Stimulated activated CD8-positive, alpha-beta memory T cell treated with anti-CD3 and anti-CD28 coated beads, Interleukin-7, amount 100 ng/mL, for 1 hour (primary cell): ENCODE measurements at places on chromosomes 7 and 10.
A peak's percentile ranks its signal among the peaks of the same experiment; 100 is the strongest.

GRCh38 chr10:14822879-14823755 lies 14.7 kb downstream of the CDNF start:
- DNase-seq = no peak

DNA sequence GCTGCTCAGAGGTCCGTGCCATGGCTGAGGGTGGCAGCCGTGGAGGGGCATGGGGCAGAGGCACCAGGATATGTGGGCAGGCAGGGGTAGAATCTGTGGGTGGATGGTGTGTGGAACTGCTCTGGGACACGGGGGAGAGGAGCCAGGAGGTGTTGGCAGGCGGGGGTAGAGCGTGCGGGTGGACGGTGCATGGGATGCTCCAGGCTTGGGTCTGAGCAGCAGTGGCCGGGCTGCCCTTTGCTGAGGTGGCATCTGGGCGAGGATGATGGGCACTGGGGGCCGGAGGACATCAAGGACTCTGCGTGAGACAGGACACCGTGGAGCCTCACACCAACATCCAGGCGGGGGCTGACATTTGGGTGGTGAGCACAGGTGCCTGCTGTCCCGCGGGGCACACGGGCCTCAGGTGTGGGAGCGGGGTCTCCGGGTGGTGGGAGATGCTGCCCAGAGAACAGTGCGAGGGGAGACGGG lies 46.2 kb downstream of the JAKMIP3 start:
- no peak for DNase-seq

DNA sequence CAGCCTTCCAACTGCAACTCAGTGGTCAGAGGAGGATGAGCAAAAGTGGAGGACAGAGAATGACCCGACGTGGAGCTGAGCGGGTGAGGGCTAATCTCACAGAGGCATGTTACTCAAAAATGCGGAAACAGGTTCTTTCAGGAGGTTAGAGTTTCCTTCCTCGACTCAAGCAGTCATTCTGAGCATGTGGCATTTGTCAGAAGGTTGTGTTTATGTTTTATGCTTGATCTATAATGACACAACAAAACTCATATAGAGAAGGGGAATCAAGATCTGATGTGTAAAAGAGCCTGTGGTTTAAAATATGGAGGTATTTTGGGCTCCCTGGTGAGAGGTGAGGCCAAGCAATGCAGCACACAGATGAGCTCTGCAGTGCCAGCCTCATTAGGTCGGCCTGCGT lies 311.4 kb downstream of the ADARB2 start:
- DNase-seq = no peak

- DNase-seq = no peak
These were observed 35.1 kb upstream of the DNAJB6 start for GRCh38 chr7:157301610-157302120.

DNA sequence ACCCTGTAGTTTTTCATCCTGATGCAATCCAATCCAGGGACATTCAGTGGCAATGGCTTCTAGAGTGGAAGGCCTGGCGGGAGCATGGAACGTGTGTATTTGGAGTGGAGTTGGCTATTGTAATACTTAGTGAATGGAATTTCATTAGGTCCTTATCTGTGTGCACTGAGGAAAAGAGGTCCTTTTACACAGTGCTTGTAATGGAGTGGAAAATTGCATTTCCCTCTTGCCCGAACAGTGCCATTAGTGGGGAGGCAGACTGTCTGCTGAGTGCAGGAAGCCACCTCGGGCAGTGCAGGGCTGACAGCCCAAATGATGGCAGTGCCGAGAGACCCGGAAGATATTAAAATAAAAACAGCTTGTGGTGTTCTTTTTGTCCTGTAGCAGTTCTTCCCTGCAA lies 786.6 kb downstream of the LRMDA start:
- DNase-seq = no peak

DNA sequence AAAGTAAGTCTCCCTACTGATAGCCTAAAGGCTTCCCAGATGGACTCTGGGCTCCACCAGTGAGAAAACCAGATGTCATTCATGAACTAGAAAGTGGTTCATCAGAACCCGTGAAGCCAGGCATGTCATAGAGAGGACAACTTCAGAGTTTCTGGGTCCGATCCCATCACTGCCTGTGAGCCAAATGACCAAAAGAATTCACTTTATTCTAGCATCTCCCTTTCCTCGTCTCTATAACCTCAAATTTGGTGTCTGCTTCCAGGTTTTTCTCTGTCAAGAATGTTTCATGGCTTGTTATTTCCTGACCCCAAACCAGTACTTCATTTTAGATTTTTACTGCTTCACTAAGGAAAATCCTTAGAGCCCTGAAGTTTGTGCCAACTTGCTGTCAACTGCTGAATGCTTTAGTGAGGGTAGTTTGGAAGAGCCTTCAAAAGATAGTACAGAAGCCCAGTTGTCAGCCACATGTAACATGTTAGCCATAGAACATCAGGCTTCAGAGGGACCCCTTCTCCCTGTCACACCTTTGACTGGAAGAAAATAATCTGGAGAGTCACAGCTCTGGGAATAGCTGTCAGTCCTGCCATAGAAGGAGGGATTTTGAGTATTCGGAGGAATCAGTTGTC lies 34.0 kb downstream of the ITGB8 start:
- no peak for DNase-seq

DNA sequence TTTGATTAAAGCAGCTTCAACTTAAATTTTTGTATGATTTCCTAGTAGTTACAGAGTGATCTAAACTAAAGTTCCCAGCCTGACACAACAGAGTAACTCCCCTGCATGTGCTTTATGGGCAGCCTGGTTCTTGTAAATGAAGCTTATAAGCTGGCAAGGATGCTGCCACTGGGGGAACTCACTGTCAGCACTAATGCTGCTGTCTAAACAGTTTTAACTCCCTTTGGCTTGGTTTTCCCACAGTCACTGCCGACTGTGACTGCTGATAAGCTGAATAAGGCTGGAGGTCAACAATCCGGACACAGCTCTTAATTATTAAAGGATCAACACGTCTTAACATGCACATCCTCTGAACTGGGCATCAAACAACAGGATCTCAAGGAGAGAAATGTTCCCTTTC lies 130.1 kb downstream of the OTUD1 start:
- no peak for DNase-seq

DNA sequence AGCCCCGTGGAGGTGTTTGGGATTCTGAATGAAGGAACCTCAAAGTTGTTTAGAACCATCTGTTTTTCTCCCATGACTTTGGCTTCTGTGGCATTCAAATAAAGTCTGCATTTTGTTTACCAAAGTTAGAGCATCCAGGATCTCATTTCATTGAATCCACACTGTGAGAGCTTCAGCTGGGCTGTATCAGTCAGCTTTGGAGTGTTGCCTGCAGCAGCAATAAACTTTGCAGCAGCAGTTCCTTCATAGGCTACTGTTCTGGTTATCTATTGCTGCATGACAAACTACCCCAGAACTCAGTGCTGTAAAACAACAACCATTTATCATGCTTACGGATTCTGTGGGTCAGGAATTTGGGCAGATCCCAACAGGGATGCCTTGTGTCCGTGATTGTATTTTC lies 1575.2 kb upstream of the LRRTM3 start:
- DNase-seq = no peak

GRCh38 chr7:27196287-27196767 lies 3.6 kb downstream of the HOXA13 start:
- DNase-seq = peak; percentile 53

DNA sequence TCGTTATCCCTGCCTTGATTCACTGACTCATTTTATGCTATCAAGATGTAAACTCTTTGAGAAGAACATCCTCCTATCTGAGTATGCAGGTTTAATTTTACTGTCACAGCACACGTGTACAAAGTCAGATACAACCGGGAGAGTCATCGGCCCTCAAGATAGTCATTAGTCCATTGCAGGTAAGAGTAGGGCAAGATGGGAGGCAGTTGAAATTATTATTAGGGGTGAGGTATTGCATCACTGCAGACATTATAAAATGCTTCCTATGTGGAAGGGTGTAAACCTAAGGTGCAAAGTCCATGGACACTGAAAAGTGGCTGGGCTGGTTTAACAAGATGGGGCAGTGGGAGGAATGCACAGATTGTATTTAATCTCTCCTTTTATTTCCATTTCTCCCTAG lies 113.7 kb downstream of the ARL4A start:
- DNase-seq = no peak

GRCh38 chr7:13442226-13442625 lies 547.2 kb downstream of the ETV1 start:
- DNase-seq = no peak

- no peak for DNase-seq
These were observed 32.1 kb downstream of the FAS start for GRCh38 chr10:89022734-89023133.

GRCh38 chr7:127946847-127947246 lies 84.4 kb downstream of the LRRC4 start:
- no peak for DNase-seq

DNA sequence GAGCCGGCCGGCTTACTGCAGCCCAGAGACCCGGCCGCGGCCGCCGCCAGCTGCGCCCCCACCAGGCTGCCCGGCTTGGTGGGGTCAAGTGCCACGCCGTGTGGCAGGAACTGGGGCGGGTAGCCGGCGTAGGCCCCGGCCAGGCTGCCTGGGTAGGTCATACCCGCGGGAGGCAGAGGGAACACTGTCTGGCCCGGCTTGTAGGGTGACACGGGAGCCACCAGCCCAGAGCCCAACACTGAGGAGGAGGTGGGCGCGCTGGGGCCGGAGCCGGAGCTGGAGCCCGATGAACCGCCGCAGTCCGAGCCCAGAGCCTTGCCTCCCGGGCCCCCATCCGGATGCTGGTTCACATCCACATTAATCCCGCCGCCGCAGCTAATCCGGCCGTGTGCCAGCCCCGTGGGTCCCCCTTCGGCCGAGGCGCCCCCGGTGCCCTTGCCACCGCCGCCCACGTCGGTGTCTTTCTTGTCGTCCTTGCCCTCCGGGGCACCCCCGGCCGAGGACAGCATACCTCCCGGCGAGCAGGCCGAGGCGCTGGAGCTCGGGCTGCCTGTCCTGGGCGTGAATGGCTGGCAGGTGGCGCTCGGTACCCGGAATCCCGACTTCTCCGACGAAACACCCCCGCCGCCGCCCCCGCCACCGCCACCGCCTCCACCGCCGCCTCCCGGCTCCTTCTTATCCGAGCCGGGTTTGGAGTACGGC lies 2.0 kb downstream of the ZNF503 start:
- no peak for DNase-seq

- DNase-seq = no peak
These were observed 317.3 kb upstream of the FZD1 start for GRCh38 chr7:90946730-90947501.

DNA sequence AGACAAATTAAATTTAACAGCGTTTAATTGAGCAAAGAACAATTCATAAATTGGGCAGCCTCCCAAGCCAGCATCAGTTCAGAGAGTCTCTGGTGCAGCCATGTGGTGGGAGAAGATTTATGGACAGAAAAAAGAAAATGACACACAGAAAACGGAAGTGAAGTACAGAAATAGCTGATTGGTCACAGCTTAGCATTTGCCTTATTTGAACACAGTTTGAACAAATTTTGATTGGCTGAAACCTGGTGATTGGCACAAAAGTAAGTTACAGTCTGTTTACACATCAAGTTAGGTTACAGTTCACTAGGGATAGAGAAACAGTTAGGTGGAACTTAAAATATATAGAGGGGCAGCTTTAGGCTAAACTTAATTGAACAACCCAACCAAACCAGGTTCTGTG lies 720.1 kb downstream of the TYW1 start:
- DNase-seq = no peak

DNA sequence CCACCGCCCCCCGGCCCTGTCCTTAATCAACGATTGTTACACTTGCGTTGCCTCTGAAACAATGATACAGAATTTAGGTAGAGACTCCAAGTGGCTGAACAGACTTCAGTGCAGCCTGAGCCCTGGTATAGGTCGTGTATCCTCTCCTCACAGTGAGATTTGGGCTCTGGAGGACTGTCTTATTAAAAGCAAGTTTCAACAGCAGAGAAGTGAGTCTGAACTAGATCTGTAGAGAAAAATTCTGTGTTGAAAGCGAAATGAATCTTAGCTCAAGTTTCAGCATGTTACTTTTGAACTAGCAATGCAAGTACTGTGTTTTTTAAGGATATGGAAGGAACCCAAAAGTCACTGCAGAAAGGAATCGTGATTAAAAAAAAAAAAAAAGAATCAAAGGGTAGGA lies 103.1 kb downstream of the HOXA1 start:
- DNase-seq = no peak

GRCh38 chr10:7819121-7819460 lies 786 bp downstream of the TAF3 start:
- no peak for DNase-seq

- peak; percentile 8 for DNase-seq
These were observed 5.7 kb downstream of the BLVRA start for GRCh38 chr7:43764039-43764761.

DNA sequence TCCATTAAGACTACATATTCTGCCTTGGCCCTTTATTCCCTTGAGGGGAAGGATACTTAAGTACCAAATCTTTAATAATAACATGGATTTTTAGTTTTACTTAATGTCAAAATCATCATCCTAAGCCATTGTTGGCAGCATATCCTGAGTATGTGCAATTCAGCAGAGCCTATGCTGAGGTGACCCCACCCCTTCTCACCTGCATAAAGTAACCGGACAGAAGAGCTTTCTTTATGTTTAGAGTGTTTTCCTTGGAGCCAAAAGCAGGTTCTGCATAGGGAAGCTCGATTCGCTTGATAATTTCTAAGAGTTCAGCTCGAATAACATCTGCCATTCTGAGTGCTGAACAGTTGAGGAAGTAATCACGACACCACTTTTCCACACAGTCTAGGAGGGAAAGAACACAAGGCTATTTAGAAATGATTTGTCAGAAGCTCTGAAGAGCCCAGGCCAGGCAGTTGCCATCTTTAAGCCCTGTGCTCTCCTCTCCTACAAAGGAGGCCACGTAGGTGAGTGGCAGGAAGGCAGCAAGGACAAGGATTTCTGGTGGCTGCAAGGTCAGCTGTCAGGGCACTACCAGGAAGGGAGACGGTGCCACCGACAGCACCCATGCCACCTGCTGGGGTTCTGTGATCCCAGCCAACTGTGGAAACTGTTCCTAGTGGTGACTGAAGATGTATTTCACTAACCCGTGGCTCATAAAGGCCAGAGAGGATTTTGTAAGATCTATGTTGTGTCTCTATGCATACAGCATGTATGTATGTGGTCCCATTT lies 15.6 kb downstream of the BCCIP start:
- DNase-seq = no peak

DNA sequence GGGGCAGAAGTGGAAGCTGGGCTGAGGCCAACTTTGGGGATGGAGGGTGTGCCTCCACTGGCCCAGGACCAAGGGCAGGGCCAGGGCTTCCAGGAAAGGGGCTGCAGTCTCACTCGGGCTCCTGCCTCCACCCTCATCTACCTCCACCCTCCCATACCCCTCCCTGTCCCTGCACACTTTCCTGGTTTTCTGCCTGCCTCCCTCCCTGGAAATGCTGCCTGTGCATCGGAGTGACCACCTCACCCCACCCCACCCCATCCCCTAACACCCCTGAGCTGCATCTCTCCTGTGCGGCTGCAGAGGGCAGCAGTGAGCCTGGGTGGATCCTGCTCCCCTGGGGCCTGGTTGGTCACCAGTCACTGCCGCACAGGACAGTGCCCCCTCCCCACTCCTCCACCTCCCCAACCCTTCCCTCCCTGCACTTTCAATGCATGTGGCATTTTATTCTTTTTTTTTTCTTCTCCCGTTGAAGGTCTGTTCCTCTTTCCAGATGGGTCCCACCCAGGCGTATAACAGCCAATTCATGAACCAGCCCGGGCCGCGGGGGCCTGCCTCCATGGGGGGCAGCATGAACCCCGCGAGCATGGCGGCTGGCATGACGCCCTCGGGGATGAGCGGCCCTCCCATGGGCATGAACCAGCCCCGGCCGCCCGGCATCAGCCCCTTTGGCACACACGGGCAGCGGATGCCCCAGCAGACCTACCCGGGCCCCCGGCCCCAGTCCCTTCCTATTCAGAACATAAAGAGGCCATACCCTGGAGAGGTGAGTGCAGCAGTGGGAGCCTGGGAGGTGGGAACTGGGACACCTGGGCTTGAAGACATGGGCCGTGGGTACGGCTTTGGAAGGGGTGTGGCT lies 54.1 kb upstream of the PPIF start:
- DNase-seq = no peak
